HEK293T (cell line): ENCODE measurements at places on chromosomes 5 and 9.

DNA sequence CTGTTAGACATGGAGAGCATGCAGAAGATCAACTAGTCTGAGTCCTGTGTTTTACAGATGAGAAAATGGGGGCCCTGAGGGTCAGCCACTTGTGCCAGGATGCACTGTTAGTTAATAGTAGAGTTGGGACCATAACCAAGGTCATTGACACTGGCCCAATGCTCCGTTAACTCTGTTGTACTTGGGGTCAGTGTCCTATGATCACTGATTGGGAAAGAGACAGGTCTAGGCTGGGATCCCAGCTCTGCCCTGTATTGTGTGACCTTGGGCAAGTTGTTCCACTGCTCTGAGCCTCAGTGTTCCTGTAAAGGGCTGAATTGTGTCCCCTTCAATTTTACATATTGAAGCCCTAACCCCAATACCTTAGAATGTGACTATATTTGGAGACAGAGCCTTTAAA, 70.0 kb downstream of the GDNF start:
- DNase-seq, result no peak

DNA sequence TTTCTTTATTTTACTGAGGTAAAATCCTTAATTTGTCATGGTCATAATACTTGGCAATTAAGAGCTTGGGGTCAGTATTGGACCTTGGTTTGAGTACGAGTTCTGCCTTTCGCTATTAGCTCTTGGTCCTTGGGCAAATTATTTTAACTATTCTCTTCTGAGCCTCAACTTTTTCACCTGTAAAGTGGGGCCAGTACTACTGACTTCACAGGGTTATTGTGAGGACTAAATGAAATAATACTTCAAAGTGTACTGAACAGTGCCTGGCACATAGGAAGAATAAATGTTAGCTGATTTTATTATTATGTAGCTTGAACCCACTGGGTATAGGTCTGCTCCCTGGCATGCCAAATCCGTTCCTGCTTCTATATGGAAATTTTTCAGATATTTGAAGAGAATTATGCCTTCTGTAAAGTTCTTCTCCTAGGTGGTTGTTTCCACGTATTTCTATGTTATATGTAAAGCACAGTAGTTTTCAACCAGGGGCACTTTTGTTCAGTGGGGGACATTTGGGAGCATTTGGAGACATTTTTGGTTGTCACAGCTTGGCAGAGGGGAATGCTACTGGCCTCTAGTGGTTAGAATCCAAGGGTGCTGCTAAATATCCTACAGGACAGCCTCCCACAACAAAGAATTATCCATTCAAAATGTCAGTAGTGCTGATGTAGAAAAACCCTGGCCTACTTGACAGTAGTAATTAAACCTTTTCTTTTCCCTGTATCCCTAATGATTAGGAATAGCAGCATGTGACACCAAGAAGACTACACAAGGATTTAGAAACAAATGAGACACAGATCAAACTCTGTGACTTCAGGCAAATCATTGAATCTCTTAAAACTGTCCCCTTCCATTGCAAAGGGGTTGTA, 4.5 kb downstream of the RCL1 start:
- DNase-seq, result peak; percentile 23

DNA sequence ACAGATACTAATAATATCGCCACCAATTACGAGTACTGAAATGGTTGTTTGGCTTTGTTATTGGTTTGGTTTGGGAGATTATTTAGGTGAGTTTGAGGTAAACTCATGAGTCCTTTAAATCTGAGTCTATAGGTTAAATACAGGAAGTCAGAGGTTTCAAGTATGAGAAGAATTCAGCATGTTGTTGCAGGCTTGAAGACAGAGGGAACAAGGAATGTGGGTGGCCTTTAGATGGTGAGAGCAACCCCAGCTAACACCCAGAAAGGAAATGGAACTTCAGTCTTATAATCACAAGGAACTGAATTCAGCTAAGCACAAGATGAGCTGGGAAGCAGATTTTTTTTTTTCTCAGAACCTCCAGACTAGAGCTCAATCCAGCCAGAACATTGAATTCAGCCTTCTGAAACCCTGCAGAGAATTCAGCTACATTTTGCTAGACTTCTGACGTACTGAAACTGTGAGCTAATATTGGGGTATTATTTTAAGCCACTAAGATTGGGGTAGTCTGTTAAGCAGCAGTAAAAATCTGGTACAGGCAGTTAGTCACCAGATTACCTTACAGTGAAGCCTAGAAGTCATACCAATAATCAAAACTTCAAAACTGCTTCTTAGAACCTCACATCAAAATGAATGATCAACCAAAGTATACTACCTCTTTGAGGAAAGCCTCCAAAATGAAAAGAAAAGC, 216.0 kb upstream of the PUM3 start:
- DNase-seq, result no peak

DNA sequence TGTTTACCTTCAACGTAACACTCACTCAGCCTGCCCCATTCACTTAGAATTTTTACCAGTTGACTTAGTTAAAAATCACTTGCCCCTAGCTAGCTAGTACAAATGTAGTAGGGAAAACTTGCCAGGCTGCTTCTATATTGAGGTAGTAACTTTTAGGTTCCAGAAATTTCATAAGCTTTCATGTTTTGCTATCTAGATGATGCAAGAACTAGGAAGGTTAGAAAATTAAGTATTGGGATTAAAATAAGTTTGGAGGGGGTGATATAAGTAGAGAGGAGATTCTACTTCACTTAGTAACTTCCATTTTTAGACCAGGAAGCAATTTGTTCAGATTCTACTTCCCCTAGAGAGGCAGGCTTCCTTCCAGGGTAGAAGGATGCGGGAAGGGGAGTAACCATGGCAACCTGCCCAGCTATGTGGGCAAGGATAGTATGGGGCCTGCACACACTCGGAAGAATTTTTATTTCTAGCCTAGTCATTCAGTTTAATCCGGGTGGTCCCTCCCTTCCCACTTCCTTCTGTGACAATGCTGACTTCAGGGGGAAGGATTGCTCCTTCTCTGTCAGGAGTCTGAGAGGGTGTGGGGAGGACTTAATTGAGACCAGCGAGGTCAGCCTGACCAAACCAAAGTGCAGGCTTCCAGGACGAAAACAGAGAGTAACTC, 4.2 kb downstream of the DAB2 start:
- no peak for DNase-seq

- no peak for DNase-seq
These were observed 4.5 kb downstream of the CAMK2A start for GRCh38 chr5:150285114-150285513.

GRCh38 chr9:131276094-131276888, at the start of gene FAM78A:
Gene FAM78A, minus strand, starts transcription at chr9:131276510. Its CDS starts 331 bp downstream, at chr9:131276179.
- peak; percentile 32 for DNase-seq

- no peak for DNase-seq
These were observed 35.6 kb downstream of the TLR4 start for GRCh38 chr9:117739624-117740347.

- DNase-seq, result no peak
These were observed 5.6 kb upstream of the GZMA start for GRCh38 chr5:55096861-55097260.

DNA sequence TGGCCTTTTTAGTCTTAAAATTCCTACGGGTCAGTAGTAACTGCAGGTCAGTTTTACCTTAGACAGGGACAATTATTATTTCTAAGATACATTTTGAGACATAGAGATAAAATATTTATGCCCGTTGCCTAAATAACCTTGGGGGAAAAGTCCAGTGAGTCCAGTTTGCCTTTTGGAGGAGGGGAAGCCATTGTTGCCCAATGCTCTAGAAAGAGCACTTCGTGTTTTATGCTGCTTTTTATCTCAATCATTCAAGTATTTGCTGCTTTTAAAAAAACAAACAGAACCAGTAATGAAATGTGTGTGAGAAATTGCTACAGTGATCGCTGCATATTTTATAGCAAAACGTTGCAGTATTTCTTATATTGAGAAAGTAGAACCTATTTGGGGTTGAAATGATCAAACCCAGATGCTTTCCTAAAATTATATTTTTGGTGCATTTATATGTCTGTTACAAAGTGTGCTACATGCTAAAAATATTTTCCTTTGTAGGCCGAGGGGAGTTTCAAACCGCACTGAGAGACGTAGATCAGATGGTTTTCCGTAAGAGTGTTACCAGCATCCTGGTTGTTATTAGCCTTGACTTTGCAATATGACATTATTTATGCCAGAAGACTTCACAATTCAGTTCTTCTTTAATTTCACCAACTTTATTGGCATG, 266.8 kb downstream of the AOPEP start:
- DNase-seq, result no peak

GRCh38 chr5:76422227-76422626, 19.1 kb downstream of the IQGAP2 start:
- no peak for DNase-seq

DNA sequence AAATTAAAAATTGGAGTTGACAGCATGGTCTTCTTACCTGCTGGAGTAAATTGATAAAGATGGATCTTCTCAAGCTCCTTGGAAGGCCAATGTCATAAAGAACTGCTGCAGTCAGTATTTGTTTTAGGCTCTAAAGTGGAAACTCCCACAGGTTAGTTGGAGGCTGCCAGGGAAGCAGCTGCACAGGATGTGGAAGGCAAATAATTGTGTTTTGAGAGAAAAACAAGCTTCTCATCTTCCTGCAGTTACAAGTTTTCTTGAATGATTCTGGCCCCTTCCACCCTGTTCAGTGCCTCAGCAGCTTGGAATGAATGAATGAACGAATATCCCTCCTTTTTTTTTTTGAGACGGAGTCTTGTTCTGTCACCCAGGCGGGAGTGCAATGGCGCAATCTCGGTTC, 13.9 kb downstream of the MROH2B start:
- DNase-seq, result no peak

DNA sequence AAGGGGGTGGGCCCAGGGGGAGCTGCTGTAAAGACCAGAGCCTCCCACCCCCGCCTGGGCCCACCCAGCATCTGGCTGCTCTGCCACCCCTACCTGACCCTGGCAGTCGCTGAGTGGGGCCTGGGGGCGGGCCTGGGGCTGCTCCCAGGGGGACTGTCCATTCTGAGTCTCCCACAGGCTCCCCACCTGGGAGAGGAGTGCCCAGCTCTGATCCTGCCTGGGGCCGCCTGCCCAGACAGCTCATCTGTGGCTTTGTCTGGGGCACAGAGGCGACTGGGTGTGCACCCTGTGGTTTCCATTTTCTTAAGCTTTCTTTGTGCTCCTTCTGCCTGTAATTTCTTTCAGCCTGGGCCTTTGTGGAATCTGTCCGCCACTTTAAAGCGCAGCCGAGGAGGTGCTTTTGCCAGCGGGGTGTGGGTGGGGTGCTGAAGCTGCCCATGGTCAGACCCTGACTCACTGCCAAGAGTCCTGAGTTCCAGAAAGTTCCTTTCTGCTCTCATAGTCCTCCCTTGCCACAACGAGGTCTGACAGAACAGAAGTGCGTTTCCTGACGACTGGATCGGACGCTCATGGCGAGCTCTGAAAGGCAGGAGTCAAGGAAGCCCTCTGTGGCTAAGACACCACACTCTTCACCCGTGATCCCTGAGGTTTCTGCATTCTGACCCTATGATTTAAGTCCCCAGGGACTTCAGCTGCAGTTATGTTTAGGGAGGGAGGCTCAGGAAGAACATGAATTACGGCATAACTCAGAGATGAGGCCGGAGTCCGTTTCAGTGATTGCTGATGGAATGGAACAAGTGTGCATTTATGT, 225.0 kb downstream of the FANCC start:
- no peak for DNase-seq

DNA sequence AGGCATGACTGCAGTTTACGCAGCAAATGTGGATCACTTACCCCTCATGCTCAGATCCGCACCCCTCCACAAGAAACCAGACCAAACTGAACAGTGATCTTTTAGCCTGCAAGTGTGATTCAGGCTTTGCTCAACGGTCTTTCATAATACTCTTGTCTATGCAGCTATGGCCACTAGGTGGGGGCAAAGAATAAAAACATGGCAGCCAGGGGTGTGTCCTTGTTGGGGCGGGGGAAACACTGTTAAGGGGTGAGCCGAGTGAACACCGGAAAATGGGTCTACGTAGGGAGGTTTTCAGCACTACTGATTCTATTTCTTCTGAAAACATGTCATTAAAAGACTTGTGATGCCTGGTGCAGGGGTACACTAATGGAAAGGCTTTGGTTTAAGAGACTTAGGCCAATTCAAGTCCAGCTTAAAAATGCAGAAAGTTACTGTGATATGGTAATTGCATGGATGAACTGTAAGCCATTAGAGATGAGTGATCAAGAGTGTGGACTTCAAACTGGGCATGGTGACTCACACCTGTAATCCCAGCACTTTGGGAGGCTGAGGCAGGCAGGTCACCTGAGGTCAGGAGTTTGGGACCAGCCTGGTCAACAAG, 49.9 kb upstream of the GPR151 start:
- DNase-seq, result peak; percentile 60

DNA sequence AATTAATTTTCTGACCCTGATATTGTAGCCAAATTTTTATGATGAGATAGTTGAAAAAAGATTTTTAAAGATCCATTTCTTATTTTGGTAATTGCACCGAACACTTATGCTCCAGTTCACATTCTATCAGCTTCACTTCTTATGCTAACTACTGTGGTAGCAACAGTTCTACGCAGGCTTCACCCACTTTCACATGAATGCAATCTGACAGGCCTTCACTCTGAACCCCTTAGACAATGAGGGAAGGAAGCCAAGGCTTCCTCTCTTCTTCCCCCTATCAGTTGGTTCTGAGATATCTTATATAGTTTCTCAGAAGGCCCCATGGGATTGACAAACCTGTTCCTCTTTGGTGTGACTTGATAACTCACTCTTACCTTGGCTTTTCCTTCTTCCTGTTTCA, 185.8 kb downstream of the CETN3 start:
- DNase-seq, result no peak

GRCh38 chr5:94893412-94894135, 275.1 kb downstream of the SLF1 start:
- peak; percentile 28 for DNase-seq

DNA sequence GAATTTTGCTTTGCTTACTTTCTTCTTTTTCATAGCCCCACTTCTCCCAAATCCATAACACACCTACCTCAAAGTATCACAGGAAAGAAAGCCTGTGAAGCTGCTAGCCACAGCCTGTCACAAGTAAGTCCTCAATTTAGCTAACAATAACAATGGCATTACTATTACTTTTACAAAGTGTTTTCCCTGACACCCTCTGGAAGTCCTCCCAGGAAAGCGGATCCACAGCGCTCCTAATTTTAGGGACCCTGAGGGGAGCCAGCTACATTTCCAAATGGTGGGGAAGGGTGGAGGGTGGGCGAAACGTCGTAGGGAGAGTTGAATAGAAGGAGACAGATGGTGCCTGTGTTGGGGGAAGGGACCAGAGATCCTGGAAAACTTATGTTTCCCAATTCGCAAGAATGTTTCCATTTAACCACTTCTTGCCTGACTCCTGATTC, 523 bp upstream of the WWC1 start:
- DNase-seq, result no peak

DNA sequence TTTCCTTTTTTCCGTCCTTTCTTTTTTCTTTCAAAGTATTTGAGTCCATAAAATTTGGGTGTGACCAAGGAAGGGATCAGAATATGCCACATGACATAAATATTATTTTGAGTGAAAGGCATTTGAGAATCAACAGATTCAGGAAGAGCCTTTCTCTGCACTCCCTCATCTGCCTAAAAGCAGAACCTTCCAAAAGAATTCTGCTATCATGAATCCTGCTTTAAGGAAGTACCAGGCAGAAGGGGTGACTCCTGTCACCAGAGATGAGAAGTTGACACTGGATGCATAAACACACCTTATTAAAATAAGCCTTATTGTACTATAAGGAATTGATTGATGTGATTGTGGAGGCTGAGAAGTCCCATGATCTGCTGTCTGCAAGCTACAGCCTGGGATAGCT, 196.7 kb downstream of the SREK1 start:
- DNase-seq, result no peak
